Sigmoid colon (tissue), 7 donors: ENCODE measurements at places on chromosomes 6 and 20. TPM values are rescaled to one million over a fixed set of nuclear protein-coding genes. Genes with fewer than 3 reads are reported as not detected.

TNXB gene
- total RNA-seq = 115 TPM

C20orf144 gene
- total RNA-seq = not detected

TMEM200A gene
- 0.95 TPM for total RNA-seq

OLIG3 gene
- total RNA-seq = not detected

SLC24A3 gene
- total RNA-seq = 20.8 TPM

ECHDC1 gene
- total RNA-seq = 81.5 TPM
